Left renal cortex interstitium (tissue), 4 donors: ENCODE measurements at places on chromosomes 7 and 10.

DNA sequence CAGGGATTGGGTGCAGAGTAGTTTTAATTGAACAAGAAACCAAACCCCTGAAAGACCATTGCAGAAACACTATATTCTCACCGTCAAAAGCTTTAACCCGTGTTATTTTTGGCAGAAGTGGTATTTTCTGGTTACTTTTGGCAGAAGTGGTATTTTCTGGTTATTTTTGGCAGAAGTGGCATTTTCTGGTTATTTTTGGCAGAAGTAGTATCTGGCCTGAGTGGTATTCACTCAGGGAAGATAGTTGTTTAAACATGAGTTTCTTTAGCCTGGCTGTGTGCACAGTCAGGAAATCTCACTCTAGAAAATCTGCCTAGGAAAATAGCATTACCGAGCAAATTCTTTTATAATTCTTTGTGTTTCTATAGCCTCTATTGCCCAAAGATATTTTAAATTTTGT, 322.7 kb downstream of the GFRA1 start:
- no peak for DNase-seq

GRCh38 chr10:99460070-99460469, 29.6 kb upstream of the GOT1 start:
- no peak for DNase-seq

DNA sequence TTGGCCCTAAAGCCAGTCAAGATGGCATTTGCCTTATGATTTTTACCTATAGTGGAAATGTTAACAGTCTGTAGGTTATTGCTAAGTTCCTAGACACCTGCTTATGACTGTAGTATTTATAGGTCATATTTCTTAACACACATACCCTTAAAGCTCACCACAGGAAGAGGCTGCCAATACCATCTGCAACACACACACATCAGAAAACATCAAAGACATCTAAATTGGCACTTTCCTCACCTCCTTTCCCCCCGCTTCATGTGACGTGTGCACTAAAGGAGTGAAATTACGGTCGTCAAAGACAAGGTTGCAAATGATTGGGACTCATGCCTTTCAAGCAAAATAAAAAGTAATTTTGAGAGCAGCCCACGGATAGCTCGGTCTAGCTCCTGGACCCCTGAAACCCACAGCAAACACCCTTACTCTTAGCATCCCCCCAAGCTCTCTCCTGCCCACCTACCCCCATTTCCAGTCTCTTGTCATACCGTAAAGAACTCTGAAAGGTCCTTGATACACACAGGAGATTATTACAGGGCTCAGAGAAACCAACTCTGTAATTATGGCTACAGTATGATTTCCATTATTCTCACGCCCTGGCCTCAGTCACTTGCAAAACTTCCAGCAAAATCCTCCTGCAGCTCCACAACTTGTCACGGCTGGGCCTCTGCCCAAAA, 90.5 kb downstream of the PLXNA4 start:
- no peak for DNase-seq

DNA sequence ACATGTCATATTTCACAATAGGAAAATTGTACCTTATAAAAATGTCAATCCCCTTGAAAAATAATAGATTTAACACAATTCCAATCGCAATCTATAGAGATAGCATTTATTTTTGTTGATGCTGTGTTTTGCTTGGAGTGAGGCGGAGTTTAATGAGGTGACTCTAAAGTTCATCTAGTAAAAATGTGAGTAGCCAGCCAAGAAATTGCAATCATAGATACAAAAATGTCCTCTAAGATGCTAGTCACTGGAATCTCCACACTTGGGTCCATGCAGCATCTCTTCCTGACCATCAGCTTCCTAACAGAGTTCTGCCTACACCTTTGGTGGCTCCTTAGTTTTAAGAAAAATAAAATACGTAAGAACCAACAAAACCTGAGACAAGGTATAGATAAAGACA, 44.9 kb downstream of the GLI3 start:
- DNase-seq = no peak

DNA sequence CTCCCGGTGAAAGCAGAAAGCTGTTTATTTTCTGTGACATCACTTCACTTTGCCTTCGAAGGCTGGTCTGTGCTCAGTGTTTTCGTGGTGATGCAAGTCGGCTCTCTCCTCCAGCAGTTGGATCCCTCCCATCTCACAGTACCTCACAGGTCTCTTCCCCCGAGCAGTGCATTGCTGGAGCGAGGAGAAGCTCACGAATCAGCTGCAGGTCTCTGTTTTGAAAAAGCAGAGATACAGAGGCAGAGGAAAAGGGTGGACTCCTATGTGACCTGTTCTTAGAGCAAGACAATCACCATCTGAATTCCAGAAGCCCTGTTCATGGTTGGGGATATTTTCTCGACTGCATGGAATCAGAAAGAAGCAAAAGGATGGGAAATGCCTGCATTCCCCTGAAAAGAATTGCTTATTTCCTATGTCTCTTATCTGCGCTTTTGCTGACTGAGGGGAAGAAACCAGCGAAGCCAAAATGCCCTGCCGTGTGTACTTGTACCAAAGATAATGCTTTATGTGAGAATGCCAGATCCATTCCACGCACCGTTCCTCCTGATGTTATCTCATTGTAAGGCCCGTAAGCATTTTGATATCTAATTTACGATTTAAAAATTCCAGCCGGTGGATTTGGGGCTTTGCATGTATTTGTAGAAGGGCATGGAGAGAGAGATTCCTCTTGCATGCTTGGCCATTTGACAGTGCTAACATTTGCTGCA, at the start of gene LGI1:
Gene LGI1 (plus strand): TSS at position 136 of the 707 bp plus-strand sequence. CDS start 209 bp downstream, at position 345.
- DNase-seq = no peak

GRCh38 chr7:117675497-117676435, 195.9 kb downstream of the CFTR start:
- no peak for DNase-seq

- no peak for DNase-seq
Measured at GRCh38 chr10:130230611-130231010, 94.4 kb downstream of the GLRX3 start.

GRCh38 chr7:44374007-44374763, 48.8 kb upstream of the CAMK2B start:
- DNase-seq = no peak

DNA sequence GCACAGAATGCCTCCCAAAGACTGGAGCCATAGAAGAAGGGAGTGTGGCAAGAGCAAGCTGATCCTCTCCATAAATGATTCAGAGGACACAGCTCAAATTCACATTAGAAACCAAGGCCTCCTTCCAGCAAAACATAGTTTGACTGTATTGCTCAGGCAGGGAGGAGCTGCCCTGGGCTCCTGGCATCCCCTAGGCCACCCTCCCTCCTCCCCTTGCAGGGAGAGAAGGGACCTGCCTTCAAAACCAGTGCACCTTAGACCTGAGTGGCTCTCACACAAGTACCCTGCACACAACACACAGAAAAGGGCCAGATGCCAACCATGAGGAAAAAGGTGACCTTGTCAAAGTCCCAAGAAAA, 64.7 kb downstream of the CREB3L2 start:
- DNase-seq = no peak

DNA sequence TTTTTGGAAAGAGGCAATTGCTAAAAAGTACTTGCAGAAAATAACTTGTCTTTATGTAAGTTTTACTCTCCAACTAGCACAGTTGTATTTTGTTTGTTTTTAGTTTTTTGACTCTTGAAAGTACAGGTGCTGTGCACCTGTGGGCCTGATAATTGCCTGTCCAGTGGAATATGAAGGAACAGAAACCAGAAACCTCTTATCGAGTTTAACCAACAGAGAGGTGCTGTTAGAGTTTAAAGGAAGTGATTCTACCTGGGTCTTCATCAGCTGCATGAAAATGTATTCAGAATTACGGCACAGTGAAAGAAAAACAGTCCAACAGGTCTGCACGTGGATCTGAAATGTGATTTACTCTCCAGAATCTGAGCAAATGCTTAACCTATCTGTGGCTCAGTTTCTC, 326.6 kb upstream of the POM121L12 start:
- no peak for DNase-seq

GRCh38 chr10:112842832-112843360, 107.2 kb upstream of the TCF7L2 start:
- DNase-seq = no peak

DNA sequence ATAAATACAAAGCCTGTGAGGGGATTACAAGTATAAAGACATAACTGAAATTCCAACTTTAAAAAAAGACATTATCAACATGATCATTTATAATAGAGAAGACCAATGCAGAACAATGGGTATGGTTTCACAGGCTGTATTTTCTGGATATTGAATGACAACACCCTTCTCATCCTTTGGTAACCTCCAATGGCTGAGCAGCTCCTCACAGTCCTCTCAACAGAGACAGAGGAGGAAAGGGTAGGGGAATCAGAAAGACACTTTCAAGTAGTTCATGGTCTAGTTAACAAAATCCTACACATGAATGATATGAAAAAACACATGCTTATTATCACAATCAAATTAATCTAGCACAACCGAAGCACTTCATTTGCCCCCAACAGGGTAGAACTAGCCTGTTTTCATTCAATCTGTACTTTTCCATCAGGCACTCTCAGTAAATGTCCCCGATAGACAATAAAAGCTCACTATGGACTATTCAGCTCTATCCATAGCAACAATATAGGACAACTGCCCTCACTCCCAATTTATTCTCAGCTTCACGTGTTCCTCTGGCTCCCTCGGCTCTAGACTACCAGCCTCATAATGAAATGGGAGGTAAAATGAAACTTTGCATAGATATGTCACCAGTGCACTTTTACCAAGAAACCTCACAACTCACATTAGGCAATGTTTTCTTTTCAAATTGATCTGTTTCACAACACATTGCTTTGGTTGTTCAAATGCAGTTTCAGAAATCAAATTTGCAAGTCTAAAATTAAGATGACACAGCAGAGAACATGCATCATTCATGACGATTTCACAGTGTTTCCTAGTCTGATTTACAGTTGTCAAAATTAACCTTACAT, 211.4 kb downstream of the THSD7A start:
- no peak for DNase-seq

DNA sequence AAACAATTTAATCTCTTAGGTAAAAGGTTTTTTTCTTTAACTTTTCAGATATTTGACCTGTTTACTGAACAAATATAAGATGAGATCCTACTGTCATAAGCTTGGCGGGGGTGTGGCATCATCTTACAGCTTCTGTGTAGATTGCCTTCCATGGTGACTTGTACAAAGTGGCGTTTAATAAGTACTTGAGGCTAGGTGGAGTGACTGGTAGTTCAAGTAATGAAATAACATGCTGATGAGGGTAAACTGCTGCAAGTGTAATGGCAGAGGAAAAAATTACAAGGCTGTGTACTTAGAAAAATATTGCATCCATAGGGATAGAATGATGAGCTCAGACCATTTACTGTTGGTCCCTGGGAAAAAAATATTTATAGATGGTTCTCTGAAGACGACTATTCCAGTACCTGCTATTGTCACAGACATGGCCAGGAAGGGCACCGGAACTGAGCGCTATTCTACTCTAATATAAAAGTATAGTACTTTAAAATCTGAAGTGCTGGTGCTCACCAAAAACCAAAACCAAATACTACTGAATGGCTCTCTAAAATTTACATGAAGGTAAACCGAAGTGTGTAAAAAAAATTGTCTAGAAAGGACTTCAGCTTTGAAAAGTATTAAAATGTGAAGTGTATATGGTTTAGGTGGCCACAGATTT, 42.4 kb downstream of the DNAH11 start:
- no peak for DNase-seq

- no peak for DNase-seq
Measured at GRCh38 chr7:30668102-30668501, 14.2 kb downstream of the CRHR2 start.
